Lower lobe of right lung (tissue), 2 donors: ENCODE measurements at places on chromosomes 1 and 21. TPM values are rescaled to one million over a fixed set of nuclear protein-coding genes. Genes with fewer than 3 reads are reported as not detected.

DNA sequence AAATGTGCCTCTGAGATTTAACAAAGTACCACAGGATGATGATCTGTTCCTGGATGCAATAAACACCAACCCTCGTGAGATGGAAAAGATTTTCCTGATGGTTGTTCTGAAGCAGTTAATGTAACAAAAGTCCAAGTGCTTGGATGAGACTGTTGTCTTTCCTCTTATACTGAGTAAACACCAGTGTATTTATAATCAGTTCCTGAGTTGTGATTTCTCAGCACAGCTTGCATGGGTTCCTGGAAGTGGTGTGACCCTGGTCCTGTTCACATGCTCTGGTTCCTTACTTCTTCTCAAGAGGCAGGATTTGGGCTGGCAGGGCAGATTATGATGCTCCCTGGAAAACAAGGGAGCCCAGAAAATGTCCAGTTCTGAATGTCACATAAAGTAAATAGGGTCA, 208.2 kb upstream of the USP24 start:
- DNase-seq, result no peak

DNA sequence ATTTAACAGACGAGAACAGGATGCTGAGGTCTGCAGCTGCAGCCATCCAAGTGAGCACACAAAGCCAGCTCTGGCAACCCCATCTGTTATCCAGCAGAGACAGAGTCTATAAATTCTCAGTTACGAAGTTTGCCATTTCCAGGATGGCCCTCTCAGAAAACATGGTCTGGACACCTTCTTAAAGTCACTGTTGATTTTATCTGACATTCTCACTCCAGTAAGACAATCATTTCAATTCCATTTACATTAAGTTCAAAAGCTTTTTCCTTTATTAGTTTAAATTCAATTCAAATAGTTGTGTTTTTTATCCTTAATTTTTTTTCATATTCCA, 125.5 kb downstream of the DMRTB1 start:
- no peak for DNase-seq

DNA sequence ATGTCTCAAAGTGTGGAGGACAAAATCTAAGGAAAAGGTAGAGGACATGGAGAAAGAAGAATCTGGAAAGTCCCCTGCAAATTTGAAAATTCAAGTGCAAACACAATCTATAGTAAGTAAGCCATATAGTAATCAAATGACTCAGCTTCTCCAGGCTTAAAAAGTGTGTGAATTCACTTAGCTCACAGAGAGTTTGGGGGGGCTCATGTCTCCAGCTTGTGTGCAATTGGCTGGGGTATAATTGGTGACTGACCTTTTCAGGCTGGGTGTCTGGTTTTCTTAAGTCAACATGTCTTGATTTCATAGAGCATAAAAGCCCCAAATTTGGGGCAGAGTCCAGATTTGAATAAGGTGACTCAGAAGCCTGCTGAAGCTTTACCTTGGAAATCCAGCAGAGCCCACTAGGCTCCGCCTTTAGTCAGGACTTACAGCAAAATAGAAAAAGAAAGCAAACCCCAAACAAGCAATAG, 8.6 kb downstream of the CLDN14 start:
- DNase-seq, result no peak

- no peak for DNase-seq
Observed at GRCh38 chr1:197521118-197521739, 253.2 kb downstream of the CRB1 start.

Gene C1orf53
- 2.0 TPM for total RNA-seq

Gene BEND5
- 4.3 TPM for total RNA-seq

Gene TRPM2
- total RNA-seq, result 17.9 TPM

DNA sequence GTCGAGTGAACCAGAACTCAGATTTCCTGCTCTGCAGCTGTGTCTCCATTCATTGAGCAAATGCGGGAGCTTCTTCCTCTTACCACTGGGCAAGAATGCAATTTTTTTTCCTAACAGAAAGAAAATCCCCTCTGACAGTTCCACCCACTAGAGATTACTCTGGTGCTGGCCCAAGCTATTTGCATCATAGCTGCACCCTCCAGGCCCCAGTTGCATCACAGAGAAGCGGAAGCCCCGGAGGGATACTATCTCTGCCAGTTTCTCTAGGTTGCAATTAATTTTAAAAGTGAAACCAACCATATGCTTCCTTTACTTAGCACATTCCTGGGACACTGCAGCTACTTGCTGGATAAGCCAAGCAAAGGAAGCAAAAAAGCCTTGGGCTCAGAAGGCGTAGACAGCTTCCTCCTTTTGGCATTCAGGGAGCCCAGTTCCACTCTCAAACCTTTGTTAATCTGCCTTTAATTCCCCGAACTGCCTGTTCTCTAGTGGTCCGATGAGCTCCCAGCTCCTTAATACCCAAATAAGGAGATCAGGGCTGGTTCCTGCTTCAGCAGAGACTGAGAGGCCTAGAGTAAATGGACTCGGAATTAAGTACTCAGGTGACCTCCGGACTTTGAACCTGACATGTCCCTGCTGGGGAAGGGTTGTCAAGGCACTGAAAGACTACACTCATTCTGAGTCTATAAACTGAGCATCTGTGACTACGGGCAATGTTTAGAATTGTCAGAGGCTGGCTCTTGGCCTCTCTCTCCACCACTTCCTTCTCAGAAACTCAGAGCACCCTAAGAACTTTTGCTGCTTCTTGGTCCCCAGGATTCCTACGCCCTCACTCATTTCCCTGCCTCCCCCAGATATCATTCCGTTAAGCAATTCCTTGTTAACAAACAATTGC, 72.5 kb upstream of the TNFSF18 start:
- peak; percentile 80 for DNase-seq

DNA sequence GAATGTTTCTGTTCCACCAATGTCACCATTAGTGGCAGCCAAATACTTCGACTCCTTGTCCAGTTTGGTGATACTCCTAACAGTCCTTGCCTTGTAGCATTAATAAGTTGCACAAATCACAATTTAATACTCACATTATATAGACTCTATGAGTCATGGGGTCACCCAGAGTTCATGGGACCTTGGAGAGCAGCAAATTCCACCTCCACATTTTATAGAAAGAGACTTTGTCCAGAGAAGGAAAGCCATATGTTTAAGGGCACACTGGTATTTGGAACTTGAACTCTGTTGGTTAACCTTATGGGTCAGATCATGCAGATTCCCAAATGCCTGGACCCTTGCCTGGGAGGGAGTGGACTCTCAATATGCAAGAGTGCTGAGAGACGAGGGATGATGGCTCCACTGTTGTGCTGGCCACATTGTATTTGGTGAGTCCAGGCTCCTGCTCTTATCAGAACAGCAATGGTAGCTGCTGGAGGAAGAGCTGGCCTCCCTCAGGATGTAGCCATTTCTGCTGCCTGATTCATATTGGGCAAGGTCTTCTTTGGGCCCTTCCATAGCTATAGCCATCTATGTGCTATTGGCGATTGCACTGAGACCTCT, 30.6 kb downstream of the DNAJC6 start:
- DNase-seq, result no peak

DNA sequence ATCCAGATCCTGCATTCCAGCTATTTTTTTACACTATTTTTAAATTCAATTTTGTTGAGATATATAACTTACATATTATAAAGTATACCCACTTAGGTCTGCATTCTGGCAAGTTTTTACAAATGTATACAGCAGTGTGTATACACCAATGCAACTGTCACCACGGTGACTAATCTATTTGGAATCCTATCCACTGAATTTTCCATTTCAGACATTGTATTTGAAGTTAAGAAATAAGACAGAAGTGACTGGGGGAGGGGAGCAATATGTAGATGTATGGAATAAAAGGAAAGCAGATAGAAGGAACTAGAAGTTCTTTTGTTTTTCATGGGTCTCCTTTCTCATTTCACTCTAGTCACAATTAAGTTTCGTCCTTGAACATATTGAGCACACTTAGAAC, 431.5 kb upstream of the CHRM3 start:
- DNase-seq, result no peak

GRCh38 chr1:181424786-181425403, 58.4 kb upstream of the CACNA1E start:
- peak; percentile 74 for DNase-seq

Gene IER5
- 33.2 TPM for total RNA-seq

Gene EPS15
- total RNA-seq, result 90.2 TPM

DNA sequence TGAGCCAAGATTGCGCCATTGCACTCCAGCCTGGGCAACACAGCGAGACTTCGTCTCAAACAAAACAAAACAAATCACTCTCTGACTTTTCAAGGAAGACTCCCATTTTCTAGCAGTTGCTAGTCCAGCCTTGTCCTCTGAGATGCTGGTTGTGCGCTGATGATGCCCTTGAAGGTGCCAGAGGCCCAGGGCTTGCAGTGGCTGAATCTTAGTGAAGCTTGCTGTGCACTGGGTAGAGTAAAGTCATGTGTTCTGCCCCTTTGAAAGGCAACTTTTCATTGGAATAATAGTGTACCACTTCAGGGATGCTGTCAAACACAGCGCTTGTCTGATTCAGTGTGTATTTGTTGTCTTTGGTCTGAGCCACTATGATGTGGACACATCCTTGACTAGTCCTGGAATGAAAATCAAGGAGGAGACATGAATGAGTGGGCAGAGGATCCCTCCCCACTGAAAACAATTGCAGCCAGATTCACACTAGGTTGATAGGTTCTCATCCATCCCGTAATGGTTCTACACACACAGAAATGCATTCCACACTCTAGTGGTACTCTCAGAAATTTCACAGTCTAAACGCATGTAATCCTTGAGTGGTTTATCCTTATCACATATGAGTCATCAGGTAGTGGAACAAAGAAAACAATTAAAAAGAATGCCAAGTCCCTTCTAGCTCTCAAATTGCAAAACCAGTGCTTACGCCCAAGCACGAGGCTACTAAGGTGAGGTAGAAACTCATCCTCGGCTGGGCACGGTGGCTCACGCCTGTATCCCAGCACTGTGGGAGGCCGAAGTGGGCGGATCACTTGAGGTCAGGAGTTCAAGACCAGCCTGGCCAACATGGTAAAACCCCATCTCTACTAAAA, 17.8 kb upstream of the TDRD10 start:
- peak; percentile 77 for DNase-seq

DNA sequence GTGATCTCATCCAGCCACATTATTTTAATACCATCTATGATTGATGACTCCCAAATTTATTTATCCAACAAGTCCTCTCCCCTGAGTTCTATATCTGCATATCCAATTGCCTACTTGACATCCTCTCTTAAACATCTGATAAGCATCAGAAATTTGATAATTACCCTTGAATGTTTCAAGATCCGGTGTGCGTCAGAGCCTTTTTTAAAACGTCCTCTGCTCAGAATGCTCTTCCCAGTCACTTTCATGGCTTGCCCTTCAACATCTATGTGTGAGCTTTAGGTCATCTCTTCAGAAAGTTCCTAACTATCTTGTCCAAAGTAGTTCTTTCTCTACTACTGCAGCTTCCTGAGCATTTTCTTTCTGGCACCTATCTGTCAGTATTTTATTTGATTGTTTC, 364.3 kb downstream of the PLPP3 start:
- no peak for DNase-seq

- DNase-seq, result no peak
Observed at GRCh38 chr1:36034692-36035091, 49.2 kb upstream of the TEKT2 start.

Gene DLGAP3
- total RNA-seq, result 0.18 TPM

DNA sequence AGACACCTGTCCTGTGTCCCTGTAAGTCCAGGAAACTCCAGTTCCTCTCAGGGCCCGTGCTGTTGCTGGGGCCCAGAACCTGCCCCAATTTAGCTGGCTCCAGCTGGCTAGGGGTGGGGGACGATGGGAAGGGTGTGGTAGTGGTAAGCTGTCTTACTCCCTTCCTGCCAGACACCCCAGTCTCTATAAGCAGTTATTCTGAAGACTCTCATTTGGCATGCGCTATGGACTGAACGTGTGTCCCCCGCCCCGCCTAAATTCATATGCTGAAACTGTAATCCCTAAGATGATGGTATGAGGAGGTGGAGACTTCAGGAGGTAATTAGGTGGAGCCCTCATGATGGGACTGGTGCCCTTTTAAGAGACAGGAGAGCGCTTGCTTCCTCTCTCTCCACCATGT, 82.0 kb downstream of the MAP3K7CL start:
- DNase-seq, result no peak

DNA sequence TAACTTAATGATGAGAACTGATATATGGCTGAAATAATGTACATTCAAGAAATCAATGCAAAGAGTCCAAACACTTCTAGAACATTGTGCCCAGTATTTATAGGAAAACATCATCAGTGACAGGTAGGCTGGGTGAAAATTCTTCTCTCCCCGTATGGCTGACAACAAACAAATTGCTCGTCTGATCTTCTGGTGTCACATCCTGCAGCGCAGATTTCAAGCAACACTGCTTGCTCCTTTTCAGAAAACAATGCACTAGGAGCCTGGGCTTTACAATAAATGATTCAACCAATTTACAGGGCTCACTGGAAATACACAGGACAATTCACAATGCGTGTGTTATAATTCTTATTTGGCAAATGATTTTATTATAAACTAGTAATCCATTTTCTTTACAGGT, 185.3 kb downstream of the RERE start:
- DNase-seq, result no peak

Gene MYCBP
- total RNA-seq, result 21.6 TPM

DNA sequence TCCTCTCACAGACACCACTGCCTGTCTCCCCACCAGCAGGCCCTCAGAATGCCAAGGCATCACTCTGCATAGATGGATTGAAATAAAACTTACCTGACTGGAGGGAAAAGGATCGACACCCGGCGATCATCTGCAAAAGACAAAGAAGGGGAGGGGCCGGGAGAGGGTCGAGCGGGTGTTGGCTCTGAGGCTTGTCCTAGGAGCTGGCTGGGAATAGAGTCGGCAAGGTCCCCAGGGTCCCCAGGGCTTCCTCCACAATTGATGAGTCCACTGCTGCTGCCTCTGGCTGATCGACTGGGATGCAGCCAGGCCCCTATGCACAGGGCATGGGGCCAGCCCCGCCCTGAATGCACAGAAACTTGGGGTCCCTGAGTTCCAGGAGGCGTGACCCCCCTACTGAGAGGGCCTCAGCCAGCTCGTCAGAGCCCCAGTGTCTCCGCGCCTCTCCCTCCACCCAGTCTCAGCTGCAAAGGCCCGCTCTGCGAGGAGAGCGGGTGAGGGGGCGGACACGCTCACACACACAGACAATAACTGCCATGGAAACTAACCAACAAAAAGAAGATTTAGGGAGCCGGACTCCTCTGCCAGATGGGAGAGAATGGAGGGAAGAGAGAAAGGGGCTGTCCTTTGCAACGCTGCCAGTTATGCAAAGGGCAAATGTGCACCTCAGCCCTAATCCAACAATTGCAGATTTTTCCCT, at the start of gene KLHDC8A:
TSS of gene KLHDC8A (minus strand) at position 483 of the 700 bp plus-strand sequence. CDS start 13,318 bp downstream, outside the sequence.
- no peak for DNase-seq

DNA sequence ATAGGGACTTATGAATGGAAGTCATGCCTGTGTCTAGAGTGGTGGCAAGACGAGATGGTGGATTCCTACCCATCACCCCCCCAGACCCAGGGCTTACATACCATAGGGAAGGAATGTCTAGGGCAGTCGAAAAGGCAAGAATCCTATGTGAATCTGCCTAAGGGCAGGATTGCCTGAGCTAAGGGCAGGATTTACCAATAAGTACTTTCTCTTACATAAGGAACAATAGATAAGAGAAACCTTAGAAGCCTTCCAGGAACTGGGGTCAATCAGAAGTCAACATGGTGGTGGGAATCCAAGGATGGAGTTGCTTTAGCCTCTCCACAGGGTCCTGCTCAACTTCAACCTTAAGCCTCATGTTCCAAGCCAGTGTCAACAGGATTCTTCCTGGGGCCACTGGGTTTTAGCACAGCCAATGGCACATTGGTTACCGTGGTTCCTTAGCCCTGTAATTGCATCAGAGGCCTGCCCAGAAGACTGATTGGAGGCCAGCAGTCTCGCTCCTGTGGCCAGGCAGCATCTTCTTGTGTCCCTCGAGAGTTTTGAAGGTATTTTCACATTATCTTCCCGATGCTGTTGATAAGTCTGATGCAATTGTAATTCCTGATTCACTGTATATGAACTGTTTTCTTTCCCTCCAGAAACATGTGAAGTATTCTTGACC, 20.7 kb downstream of the BACE2 start:
- DNase-seq, result no peak

- DNase-seq, result no peak
Observed at GRCh38 chr1:192630521-192631287, 5.2 kb upstream of the RGS13 start.
